ENCODE measurements at places on chromosomes 4 and X.

DNA sequence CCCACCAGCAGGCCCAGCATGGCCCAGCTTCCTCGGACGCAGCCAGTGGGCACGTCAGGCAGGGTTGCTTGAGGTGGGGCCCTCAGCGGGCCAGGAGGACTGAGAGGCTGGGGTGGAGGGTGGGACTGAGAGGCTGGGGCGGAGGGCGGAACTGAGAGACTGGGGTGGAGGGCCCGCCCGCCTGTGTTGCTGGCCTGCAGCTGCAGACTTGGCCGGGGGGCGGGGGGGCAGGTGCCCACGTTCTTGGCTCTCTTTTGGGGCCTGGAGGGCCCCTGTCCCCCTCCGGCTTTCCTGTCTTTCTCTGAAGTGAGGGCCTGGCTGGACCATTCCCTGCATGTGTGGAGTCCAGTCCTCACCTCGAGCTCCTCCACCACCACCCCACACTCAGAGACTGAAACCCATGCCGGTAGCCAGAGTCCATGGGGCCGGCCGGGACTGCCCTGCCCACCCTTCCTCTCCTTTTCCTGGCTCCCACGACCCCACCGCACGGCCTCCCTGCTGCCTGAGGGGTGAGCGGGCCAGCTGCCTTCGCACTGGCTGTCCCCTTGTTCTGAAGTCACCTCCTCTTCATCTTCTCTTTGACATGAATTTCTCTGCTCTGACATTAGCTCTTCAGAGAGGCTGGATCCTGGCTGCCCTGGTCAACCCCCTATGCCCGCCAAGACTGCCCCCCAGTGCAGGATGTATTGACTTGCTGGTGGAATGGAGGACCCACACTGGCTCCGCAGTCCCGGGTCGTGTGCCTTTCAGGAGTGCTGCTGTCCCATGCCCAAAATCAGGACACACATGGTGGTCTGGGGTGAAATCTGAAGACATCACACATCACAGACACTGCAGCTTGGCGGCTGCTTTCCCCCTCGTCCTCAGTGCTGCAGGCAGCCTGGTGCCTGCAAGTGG, 10.1 kb upstream of the NKX1-1 start:
- DNase-seq: no peak

- no peak for DNase-seq
Observed at GRCh38 chr4:28444886-28445496, 1584.3 kb downstream of the STIM2 start.

GRCh38 chr4:38149472-38149996, 189.3 kb downstream of the PTTG2 start:
- no peak for DNase-seq

- no peak for DNase-seq
Observed at GRCh38 chr4:155966171-155966570, 12.5 kb upstream of the CTSO start.

DNA sequence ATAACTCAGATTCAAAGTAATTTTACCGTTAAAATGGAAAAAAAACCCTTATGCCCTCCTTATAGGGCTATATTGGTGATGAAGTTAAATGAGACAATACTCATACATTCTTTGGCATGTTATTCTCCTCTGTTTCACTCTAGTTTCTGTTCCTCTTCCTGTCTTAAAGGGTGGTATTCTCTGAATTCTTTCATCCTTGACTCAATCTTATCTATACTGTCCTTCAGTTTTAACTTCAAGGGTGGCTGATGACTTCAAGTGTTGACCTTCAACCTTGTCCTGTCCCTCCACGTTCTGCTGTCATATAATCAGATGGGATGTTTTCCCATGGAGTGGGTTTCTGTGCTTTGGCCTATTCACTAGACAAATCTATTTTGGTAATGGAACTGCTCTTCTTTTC, 44.0 kb downstream of the ZNF518B start:
- DNase-seq: no peak

- no peak for DNase-seq
Observed at GRCh38 chrX:28278251-28278650, 297.0 kb upstream of the DCAF8L1 start.

Measured in KG1 (cell line).